Effector memory CD4-positive, alpha-beta T cell (primary cell): ENCODE measurements at places on chromosomes 2 and 18.

GRCh38 chr2:100654611-100655010 is 91.8 kb downstream of the PDCL3 start:
- DNase-seq, result no peak

DNA sequence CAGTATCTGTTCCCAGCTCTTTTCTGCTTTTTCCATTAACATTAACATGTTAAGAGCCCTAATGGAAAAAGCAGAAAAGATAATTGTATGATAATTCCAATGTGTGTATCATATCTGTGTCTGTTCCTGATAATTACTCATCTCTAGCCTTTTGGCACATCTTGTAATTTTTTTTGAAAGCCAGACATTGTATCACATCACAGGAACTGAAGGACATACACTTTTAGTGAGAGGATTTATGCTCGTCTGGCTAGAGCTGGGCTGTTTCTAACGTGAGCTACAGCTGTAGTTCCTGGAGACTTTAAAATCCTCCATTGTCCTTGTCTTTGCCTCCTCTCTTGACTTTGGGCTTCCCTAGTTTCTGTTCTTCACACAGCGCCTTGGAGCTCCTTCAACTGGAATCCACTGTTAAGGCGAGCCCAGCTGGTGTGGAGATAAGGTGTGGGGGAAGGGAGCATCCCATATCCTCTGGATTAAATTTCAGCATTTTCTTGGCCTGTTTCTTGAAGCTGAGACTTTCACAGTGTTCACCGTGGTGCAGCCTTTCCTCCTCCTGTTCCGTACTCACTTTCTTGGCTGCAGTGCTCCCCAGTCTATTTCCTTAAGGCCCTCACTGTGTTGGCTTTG is 211.5 kb downstream of the GALR1 start:
- no peak for DNase-seq

- DNase-seq, result no peak
These were observed 180.9 kb downstream of the ZEB2 start for GRCh38 chr2:144339048-144339447.

- DNase-seq, result no peak
These were observed 94.9 kb downstream of the RNF152 start for GRCh38 chr18:61797696-61798590.

- no peak for DNase-seq
These were observed 15.3 kb downstream of the RPL31 start for GRCh38 chr2:101017371-101017770.

DNA sequence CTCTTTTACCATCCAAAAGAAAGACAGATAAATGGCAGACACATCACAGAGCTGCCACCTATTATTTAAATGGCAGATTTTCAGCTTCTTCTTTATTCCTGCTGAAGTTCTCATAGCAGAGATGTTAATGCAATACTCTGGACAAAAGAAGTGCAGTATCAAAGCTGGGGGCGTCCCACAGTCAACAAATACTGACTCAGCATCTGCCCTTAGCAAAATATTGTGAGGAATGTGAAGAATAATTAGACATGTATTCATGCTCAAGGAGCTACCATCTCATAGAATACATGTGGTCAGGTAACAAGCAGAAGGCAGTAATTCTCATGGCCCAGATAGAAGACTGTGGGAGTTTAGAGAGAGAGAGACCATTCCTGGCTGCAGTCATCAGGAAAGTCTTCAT is 108.0 kb upstream of the TANK start:
- DNase-seq, result no peak

GRCh38 chr2:128347701-128348539 is 29.3 kb upstream of the HS6ST1 start:
- DNase-seq, result no peak

DNA sequence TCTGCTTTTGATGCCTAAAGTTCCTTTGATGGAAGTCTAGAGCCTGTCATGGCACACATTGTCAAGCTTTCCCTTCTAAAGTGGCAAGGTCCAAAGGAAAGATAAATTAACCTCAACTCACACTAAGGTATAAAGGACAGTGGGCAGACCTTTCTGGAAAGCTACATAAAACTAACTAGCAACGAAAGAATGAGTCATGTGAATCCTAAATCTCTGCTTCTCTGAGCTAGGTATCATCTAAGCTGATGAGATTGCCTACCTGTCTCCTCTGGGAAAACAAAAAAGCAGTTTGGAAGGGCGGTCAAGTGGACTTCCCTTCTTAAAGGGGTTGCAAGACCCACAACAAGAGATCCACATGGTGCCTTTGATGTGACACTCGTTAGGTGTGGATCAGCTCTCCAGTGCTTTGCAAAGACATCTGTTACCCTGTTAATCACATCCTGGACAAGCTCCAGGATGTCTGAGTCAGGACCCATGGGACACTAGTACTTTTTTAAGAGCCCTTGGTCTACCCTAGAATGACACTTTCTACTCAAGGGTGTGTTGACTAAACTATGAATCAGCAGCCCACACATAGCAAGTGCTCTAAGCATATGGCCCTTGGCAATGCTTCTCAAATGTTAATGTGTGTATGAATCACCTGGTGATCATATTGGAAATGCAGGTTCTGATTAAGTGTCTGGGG is 173.5 kb downstream of the ALK start:
- no peak for DNase-seq

- no peak for DNase-seq
These were observed 324.0 kb upstream of the REG3G start for GRCh38 chr2:78701546-78701945.

- DNase-seq, result no peak
These were observed 34.7 kb downstream of the TFPI start for GRCh38 chr2:187519419-187520120.

- no peak for DNase-seq
These were observed 8.3 kb upstream of the KANSL1L start for GRCh38 chr2:210179351-210179990.

DNA sequence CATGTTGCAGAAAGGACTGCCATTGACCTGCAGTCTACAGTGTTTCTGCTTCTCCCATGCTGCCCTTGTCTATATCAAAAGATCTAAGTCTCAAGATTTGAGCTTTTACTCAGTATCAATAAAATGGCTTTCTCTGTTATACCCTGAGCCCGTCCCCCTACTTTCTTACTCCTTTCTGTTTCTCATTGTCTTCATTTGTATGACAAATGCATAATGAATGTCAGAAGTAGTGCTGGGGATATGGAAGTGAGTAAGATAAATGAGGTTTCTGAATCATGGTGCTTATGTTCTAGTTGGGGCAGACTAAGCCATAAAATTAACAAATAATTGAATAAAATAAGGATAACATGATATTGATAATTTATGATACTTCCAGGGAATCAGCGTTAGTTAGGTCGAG is 128.6 kb downstream of the PARD3B start:
- no peak for DNase-seq

- no peak for DNase-seq
These were observed 29.4 kb downstream of the LIPG start for GRCh38 chr18:49591271-49591670.

DNA sequence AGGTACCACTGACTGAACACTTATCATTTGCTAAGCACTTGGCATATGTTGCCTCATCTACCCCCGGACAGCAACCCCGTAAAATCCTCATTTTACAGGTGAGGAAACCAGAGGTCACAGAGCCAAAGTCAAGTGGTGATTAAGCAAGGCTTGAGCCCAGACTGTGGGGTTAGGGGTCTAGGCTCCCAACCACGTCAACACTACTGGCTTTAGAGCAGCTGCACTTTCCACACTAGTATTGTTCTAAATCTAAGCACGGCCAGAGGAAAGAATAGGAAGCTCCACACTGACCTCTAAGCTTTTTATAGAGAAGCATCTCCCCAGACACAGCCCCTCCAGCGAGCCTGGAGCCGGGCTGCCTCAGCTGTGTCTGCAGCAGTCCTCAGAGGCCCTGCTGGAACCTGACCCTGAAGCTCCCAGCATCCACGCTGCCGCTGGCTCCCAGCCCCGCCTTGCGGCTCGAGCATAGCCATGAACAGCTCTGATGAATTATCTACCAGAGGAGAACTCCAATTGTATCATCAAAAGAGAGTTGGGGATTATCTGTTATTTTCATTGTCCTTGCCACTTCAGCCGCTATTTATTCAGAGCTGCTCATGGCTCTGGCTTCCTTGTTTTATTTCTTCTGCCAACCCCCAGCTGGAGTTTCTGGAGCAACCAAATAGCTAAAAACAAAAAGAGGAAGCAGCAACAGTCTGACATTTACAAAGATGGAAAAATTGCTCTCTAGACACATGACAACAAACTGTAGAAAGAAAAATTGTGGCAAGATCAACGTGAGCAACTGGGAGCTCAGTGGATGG is 62.2 kb upstream of the RTN4 start:
- no peak for DNase-seq

- DNase-seq, result no peak
These were observed 101.7 kb upstream of the ZSWIM2 start for GRCh38 chr2:186950694-186951093.

GRCh38 chr2:234435836-234436481 is 60.9 kb downstream of the ARL4C start:
- no peak for DNase-seq

DNA sequence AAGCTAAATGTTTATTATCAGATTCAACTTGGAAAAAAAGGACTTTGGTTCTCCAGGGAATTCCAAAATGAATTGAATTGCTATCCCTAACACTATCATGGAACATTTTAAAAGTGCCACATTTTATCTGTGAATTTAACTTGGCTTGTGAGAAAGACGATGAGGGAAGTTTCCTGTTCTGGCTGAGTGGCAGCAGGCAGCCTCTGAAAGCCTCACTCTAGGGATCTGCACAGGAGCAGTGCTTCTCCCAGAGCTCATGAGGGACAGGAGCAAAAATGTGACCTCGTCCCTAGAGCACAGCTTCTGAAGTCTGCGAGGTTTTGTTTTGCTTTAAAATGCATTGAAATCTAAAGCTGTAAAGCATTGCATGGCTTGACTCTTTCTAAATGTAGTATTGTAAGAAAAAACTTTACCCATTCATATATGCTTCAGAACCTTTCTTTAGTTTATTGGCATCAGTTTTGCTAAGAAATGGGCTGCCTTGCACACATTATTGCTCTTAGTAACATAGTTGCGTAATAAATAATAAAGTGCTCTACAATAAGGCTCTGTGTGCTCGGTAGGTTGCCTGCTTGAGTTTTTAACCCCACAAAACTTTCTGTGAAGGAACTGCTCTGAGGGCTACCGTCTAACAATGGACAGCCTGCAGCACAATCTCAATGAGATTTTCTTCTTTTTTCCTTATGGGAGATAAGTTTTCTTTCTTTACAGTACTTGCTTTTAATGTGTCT is 136.2 kb upstream of the CDCA7 start:
- no peak for DNase-seq

DNA sequence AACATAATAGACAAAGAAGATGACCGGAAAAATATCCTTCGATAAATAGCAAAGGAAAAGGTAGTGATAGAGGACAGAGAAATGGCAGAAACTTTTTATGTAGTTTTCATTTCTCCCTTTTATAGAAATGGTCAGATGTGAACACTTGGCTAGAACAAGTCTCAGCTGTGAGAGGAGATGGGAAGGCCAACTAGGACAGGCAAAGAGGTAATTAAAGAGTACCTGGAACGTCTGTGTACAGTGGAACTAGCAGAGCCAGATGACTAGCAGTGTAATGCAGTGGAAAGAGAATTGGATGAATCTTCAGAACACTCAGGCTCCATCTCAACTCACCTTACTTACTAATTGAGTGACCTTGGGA is 69.2 kb downstream of the NABP1 start:
- DNase-seq, result no peak

DNA sequence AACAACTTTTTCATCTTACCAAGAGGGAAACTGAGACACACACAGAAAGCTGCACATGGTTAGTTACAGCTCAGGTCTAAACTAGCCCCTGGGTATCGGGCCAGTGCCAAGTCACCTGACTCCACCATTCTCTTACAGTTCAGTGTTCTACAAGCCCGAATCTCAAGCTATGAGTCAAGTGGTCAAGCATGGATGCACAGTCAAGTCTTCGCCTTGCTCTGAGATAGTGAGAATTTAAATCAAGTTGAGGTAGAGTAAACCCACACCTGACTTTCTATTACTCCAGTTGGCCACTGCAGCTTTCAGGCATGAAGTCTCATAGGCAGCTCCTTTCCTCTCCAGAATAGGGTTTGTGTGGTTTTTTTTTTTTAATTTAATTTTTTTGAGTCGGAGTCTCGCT is 34.5 kb upstream of the ARL5A start:
- no peak for DNase-seq

DNA sequence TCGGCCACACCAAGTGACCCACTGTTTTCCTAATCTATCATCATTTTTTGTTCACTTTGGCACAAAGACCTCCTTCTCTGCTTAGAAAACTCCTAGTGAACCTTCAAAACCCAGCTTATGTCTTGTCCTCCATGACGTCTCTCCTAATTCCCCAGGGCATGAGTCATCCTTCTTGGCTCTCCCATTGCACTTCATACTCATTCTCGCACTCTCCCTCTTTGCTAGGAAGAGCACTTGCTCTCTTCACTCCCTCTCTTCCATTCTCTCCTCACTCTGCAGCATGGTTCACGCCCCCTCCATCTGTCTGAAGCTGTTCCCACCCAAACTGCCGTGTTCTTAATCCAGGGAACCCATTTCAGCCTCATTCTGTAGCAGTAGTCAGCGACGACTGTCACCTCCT is 103.9 kb downstream of the MRO start:
- no peak for DNase-seq
